Renal cortical epithelial cell (primary cell): ENCODE measurements at places on chromosomes 4 and X. TPM values are rescaled to one million over a fixed set of nuclear protein-coding genes. Genes with fewer than 3 reads are reported as not detected.

DNA sequence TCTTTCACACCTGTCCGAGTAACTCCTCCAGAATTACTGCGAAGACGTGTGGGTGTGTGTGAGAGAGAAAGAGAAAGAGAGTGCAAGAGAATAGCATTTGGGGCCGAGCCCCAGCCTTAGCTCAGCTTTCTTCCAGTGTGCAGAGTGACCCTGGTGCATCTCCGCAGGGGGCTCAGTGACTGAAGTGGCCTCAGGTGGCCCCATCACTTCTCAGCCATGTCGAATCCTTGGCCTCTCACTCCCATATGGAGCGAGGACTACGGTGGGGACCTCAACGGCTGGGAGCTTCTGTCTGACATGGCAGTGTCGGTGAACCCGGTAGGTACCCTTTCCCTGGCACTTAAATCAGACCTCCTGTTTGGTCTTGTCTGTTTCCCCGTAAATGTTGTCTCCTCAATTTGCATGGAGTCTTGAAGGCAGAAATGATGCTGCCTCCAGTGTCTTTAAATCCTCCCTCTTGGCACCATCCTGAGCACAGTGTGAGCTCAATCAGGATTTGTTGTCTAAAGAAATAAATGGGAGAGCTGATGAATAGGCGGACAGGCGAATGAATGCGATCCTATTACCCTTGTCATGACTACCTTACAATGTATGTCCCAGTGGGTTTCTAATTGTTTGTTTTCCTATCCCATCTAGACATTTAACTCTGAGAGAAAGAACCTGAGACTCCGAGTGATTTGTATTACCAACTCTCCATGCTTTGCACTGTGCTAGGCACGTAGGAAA, 305.9 kb downstream of the AFF2 start:
- no peak for DNase-seq

DNA sequence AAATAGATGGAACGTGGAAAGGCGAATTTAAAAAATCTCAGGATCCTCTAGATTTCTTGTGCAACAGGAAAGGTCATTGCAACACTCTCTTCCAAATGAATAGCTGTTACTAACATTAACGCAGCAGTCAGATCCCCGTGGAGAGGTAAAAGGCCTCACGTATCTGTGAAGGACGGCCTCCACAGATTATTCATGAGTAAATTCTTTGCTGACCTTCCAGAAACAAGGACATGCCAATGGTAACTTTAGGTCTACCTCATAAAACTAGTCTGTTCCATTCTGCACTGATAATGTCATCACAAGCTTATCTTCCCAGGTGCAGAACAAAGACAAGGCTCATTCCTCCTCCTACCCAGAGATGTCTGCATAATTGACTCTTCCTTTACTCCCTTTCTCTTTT, 16.1 kb upstream of the REPS2 start:
- DNase-seq, result no peak

GRCh38 chr4:163473576-163473975, at the start of gene TKTL2:
Gene TKTL2 (minus strand): TSS chr4:163473754. CDS start chr4:163473734, 20 bp downstream.
- DNase-seq, result no peak

DNA sequence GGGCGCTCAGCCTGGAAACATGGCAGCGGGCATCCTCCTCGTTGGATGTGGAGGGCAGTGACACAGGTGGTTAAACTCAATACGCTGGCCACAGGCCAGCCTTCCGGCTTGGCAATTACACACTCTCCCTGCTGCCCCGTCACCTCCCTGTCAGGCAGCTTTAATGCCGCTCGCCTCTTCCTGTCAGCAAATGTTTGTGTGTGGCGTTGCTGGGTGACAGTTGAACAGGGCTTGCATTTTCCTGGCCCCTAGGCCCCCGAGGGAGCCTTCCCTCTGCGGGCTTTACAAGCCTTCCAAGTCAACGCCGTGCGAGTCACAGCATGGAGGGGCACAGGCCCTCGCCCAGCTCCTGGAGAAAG, 620.0 kb downstream of the BCOR start:
- DNase-seq, result peak; percentile 46

GRCh38 chr4:125626946-125627345, 312.2 kb downstream of the FAT4 start:
- no peak for DNase-seq

- DNase-seq, result no peak
Measured at GRCh38 chrX:78661836-78662235, 2.7 kb upstream of the RTL3 start.

The GPR173 gene
- total RNA-seq, result 0.52 and 3.3 TPM in 2 replicates
